ENCODE measurements at places on chromosomes 5 and 9. TPM values are rescaled to one million over a fixed set of nuclear protein-coding genes. Genes with fewer than 3 reads are reported as not detected.

- DNase-seq: peak; percentile 35
These were observed 127.3 kb downstream of the MACROH2A1 start for GRCh38 chr5:135271533-135272310.

- DNase-seq: no peak
These were observed 572.8 kb downstream of the TLE1 start for GRCh38 chr9:81116340-81117137.

DNA sequence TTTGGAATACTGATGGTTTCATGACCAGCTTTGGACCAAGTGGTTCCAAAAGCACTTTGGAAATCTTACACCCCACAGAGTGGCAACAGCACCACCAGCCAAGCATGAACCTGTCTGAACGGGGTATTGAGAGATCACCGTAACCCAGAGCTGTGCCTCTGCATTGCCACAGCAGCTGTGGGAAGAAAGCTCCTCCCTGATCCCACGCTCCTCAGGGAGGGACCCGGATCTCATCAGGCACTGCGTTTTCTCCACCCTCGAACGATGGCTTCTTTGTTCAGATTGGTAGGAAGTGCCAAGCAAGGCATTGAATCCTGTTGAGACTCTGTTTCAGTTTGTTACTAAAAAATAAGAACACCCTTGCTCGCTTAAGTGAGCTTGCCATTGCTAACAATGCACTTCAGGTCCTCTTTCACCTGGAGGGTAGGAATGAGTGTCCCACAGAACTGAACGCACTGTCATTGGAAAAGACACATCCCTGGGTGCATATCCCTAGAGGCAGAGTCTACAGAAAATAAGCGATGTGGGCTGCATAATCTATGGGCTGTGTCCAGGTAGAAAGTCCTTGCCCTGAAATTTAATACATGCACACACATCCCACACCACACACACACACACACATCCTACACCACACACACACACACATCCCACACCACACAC lies 118.0 kb upstream of the ICE1 start:
- DNase-seq: no peak

The SPATA31E1 gene
- polyA plus RNA-seq: not detected

The SURF2 gene
- 13.9 TPM for polyA plus RNA-seq
